ENCODE measurements at places on chromosomes 11 and 22.

GRCh38 chr22:27154717-27155116, 497.3 kb downstream of the MIAT start:
- no peak for DNase-seq

GRCh38 chr11:31757260-31757835, 53.8 kb downstream of the PAX6 start:
- no peak for DNase-seq

DNA sequence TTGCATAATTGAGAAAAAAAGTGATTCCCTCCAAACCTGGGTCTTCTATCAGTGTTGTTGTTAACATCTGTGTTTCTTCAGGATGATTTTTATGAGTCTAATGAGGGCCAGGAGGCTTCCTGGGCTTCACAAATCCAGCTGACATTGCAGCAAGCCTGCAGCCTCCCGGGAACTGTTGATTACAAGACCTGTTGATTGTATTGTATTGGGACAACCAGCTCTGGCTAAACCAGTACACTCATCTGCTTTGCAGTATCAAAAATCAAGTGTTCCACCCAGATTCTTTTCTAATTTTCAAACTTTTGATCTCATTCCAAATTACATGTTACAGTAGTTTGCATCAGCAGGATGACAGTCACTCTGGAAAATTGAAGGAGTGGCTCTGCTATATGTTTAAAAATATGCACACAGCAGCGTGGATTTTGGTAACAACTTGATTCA, 16.1 kb upstream of the PRSS23 start:
- no peak for DNase-seq

DNA sequence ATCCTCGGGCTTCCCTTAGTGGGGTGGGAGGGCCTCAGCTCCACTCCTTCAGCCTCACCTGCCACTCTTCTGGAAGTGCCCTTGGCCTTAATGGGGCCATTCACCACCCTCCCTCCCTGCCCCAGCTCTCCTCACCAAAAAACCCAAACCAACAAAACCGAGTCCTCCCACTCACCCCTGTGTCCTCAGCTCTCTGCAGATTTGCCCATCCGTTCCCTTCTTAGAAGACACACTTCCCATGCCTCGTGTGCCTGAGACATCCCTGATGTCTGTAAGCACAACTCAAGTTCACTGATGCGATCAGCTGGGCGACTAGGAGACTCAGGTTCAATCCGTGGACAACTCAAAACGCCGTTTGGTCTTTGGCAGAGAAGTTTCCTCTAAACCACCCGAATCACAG, 839.2 kb downstream of the TBC1D22A start:
- no peak for DNase-seq

GRCh38 chr11:13120691-13121090, 111.6 kb downstream of the RASSF10 start:
- DNase-seq: no peak

Data from NCI-H146 (cell line).